ENCODE measurements at places on chromosomes 2 and 18.

DNA sequence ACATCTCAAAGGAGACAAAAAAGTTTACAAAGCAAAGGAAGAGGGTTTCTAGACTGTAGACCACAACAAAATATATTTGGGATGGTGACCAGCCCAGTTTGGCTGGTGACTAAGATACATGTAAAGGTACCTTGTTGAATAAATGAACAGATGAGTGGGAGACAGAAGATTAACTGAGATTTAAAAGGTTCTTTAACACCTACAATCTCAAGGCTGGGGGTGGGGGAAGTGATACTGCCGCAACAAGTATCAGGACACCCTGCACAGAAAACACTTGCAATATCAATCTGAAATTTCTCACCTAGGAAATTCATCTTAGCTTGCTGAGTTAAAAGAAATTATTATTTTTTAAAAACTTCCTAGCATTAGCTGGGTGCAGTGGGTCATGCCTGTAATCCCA, 8.3 kb downstream of the RNF149 start:
- DNase-seq: no peak

DNA sequence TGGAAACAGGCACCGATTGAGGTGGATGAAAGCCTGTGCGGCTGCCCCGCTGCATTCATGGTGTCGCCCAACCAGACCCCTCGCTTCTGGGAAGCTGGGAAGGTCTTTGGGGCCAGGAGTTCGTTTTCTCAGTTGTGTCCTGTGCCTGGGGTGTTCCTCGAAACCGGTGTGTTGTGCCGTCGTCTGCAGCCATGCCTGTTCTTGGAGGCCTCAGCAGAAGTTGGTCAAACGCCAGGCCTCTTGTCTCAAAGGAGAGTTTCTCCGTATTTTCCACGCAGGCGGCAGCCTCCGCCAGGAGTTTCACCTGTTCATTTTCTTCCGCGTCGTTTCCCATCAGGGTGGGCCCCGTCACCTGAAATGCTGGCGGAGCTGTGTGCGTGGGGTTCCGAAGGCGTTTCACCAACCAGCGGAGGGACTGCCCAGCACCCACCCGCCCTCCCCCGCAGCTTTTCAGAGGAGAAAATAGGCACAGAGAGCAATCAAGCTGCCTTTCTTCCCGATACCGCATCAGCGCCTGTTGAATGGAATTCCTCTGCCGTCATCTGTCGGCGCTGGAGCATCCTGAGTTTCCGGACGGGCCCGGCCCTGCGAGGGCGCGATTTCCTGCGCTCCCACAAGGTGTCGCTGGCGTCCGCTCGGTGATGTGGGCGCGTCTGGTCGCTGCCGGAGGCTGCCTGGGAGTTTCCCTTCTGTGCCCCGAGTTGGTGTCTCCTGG, 17.0 kb upstream of the NFATC1 start:
- peak; percentile 78 for DNase-seq

DNA sequence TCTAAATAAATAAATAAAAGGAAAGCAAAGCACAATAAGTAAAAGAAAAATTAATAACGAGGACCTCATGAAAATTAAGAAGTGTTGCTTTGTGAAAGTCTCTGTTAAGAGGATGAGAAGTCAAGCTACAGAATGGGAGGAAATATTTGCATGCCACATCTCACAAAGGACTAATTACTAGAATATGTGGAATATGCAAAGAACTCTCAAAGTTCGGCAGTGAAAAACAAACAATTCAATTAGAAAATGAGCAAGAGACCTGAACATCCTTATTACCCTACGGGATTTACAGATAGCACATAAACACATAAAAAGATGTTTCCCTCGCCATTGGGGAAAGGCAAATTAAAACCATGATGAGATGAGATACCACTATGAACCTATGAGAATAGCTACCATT, 23.3 kb downstream of the CYP26B1 start:
- DNase-seq: no peak

- no peak for DNase-seq
These were observed 80.5 kb downstream of the BCL2L11 start for GRCh38 chr2:111201214-111201613.

- DNase-seq: no peak
These were observed 74.1 kb downstream of the VAPA start for GRCh38 chr18:9987931-9988330.

- DNase-seq: peak; percentile 76
These were observed 15.6 kb upstream of the RIOK3 start for GRCh38 chr18:23437357-23438045.

- DNase-seq: peak; percentile 33
These were observed 237.7 kb downstream of the SEPTIN10 start for GRCh38 chr2:109376115-109376514.

DNA sequence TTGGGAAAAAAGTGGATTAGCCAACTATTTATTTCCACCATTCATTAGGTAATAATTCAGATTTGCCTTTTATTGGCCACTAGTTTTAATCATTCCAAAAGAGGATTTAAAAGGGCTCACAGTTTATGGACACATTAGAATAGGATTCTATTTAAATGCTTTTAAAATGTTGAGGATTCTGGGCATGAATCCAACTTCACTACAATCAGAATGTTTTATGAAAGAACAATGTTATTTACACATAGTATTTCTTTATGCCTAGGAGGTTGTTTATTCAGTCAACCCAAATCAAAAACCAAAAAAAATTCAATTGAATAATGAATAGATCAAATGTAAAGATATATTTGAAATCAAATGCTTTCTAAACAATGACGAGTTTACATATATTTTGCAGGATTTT, 232.2 kb downstream of the GULP1 start:
- DNase-seq: no peak

DNA sequence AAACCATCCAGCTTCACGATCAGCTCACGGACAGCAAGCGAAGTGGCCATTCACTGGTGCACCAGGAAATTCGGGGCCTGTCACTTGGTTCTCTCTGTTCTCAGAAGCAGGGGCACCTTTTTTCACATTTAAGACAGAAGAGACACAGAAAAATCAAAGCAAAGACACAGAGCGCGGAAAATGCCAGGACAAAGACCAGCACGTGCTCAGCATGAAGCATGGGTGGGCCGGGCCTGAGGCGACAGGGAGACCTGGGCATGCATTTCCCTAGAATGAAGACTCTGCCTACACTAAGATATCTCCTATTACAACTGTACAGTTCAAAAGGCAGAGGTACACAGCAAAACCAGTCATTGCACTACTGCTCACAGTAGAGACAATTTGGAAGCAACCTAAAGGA, 117.4 kb upstream of the ID2 start:
- DNase-seq: no peak

DNA sequence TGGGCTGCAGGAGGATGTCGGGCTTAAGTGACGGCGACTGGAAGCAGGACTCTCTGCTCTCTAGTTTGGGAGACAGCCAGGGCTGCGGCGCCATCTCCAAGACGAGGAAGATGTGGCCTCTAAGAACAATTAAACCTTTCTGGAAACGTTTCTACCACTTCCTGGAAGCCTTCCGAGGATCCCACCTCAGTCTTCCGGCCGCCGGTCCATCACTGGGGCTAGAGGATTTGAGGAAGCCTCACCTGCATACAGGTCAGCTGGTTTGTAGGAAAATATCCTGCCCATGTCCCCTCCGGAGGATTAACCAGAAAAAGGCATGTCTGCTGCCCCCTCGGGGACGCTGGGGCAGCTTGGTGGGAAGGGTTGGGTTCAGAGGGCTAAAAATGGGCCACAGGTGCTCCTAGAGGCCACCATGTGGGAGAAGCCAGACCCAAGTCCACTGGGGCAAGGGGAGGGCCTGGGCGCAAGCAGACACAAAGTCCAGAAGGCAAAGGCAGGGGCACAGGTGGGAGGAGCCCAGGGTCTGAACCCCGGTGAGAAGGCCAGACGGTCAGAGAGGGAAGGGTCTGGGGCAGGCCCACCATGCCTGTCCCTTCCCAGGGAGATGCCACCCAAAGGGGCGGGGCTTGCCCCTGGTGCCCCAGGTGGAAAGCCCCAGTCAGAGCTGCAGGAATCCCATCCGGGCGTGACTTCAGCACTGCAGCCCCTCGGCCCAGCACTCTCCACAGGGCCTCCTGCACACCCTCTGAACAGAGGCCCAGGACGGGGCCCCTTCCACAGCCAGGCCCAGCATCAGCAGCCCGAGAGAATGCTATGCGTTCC, 82.2 kb upstream of the ID2 start:
- no peak for DNase-seq

DNA sequence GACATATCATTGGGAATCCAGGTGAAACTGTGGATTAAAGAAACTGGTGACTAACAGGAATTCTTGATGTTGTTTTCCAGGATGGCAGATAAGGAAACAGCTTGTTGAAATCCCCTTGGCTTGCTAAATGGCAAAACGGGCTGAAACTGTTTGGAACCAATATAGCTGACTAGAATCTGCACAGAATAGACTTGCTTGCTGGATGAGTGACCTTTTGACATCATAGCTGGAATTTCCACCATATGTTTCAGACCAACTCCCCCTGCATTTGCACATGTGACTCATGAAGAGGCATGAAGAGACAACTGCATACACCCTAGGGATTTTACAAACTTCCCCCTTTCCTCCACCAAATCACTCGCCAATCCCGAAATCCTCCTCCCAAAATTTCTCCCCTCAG, 87.7 kb upstream of the LYPD1 start:
- DNase-seq: no peak

GRCh38 chr18:62741118-62741566, 25.8 kb downstream of the PHLPP1 start:
- peak; percentile 82 for DNase-seq

DNA sequence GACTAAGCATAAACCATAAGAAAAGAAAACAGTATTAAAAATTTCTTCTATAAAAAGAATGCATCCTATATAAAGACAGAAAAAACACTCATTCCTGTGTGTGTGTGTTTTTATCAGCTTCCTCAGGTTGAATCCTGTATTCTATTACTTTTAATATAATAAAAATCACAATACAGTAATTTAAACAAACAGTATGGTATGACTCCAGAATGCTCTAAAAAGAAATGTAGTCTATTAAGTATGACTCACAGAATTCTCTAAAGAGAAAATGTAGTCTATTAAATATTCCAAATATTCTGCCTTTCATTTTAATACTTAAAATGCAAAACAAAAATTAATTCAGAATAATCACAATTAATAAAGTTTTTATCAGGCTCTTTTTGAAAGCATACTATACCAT, 19.8 kb downstream of the CCDC88A start:
- no peak for DNase-seq

GRCh38 chr2:3827673-3828575, 124.5 kb downstream of the DCDC2C start:
- DNase-seq: peak; percentile 28

GRCh38 chr2:217415316-217415715, 555.5 kb upstream of the TNP1 start:
- DNase-seq: no peak

DNA sequence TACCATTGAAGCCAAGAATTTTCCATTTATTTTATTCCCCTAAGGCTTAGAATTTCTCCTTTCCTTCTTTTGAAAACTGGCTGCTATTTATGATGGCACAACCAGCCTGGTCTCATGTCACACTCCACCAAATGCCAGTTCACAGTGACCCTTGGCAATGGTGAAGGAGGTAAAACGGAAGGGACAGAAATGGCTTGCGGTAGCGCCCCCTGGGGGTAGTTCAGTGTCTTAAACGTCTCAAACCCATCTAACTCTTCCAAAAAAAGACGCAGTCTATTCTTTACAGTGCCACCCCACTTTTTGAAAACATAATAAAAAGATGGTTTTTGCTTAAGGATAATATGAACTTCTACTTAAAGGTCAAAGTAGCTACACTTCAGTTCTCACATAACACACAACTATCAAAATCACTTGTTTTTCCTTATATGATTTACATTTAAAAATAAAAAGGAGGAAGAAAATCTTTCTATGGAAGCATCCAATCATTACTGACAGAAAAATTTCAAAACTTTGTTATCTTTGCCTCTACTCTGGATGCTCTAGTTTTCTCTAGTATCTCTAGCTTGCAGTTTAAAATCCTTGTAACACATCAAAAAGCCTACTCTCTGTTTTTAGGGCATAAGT, 28.0 kb downstream of the PNO1 start:
- DNase-seq: peak; percentile 68

DNA sequence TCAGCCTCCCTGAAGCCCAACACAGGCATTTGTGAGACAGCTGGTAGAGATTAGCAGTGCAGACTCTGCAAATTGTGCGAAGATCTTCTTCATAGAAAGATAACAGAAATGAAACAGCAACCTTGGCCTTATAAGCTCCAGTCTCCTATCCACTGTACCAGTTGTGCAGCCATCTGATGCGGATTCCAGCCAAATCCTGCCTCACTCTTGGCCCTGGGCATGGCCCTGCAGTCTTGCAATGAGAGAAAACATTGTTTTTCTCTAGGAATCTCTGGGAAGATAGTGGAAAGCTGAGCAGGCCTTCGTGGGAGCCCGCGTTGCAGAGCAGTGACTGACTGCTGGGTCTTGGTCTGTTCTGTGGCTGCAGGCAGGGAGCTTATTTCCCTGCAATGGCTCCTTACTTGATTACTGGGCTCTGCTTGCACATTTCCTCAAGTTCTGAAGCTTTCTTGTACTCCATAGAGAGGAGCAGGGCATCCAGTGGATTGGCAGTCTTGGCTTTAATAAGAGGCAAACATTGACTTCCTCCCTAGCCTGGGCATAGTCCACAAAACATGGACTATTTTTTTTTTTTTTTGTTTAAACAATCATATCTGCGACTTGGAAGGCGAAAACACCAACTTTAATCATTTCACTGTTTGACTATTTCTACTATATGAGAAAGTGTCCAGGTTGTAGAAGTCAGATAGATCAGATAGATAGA, 193.0 kb downstream of the ACTR3 start:
- no peak for DNase-seq

DNA sequence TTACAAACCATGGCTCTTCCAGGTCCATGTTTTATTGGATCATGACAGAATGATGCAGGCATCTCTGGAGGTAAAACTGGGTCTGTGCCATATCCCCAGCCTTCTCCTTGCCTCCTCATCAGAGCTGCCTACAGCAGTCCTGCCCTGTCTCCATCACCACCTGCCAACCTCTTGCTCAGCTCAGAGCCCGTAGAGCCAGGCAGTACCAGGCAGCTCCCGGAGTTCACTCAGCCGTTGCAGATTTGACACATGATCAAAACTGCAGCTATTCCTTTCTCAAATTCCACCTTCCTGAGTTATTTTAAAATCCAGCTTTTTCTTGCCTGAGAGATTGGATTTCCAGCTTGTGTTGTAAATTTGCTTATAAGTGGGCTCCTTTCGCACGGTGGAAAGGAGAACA, 218.2 kb upstream of the CELF4 start:
- DNase-seq: no peak

- peak; percentile 37 for DNase-seq
These were observed 1.5 kb downstream of the EFR3B start for GRCh38 chr2:25043241-25043867.

Data from epithelial cell of esophagus (primary cell).